ENCODE measurements at places on chromosomes 12 and 14. TPM values are rescaled to one million over a fixed set of nuclear protein-coding genes. Genes with fewer than 3 reads are reported as not detected.

- no peak for DNase-seq
- peaks cover 36% of the 10 kb centered on the region for H3K4me1 ChIP-seq
- peak overlapping the region; percentile 70 for H3K27ac ChIP-seq
- H3K4me3 ChIP-seq = peak overlapping the region; percentile 82
These were observed 624 bp downstream of the RIN3 start for GRCh38 chr14:92513966-92514843.

DNA sequence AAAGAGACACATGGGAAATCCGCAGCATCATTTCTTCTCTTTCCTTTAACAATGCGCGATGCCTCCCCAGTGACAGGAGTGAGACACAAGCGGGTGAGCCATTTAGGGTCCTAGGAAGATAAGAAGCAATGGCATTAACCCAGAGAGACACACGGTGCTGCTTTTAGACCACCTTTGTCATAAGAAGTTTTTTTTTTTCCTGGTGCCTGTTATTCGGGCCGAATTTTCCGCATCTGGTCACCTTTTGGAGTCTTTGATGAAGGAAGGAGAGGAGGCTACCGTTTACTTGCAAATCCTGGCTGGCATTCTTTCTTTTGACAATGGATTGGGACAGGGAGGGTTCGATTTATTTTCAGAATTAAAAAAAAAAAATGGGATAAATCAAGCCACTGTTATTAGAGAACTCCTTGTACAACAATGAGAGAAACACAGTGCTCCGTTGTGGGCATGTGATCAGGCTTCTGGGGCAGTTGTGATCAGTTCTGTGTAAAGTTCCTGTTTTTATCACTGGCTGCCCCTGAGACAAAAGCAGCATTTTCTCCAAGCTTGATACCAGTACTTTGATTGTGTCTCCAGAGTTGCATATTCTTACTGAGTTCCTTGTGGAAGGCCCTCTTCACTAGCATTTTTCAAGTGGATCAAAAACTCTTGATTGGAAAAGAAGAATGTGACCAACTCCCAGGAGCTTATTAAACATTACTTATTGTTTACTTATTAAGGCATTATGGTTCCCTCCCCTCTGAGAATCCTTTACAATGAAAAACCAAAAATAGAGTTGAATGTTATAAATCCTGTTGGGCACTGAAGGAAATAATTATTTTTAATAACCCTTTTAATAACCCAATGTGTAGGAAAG, 1.1 kb downstream of the DIP2B start:
- H3K4me1 ChIP-seq = peaks cover 34% of the 10 kb centered on the region
- DNase-seq = no peak
- H3K36me3 ChIP-seq = no peaks in the 10 kb centered on the region
- H3K27me3 ChIP-seq = no peaks in the 10 kb centered on the region

DNA sequence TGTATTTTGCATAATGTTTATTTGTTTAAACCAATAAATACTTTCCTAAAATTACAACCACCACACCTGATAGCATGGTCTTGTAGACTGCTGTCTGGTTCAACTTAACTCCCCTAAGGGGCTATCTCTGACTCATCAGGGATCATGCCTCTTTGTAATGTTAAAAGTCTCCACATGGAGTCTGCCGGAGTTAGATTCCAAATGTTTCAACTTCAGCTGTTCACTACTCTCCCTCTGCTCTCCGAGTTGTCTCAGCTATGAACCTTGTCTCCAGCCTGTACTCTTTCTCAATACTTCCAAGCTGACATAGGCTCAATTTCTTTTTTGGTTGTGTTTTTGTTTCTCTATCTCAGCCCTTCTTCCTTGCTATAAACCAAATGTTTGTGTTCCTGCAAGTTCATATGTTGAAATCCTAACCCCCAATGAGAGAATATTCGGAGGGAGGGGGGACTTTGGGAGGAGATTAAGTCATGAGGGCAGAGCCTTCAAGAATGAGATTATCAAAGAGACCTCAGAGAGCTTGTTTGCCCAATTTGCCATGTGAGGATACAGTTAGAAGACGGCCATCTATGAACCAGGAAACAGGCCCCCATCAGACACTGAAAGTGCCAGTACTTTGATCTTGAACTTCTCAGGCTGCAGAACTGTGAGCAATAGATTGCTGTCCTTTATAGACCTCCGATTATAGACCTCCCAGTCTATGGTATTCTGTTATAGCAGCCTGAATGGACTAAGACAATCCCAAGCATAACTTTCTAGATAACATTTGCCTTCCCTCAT, 858.2 kb downstream of the VRK1 start:
- no peak overlapping the region for H3K27ac ChIP-seq
- no peak for DNase-seq
- no peak overlapping the region for H3K4me3 ChIP-seq
- no peaks in the 10 kb centered on the region for H3K4me1 ChIP-seq
- no peaks in the 10 kb centered on the region for H3K36me3 ChIP-seq

DNA sequence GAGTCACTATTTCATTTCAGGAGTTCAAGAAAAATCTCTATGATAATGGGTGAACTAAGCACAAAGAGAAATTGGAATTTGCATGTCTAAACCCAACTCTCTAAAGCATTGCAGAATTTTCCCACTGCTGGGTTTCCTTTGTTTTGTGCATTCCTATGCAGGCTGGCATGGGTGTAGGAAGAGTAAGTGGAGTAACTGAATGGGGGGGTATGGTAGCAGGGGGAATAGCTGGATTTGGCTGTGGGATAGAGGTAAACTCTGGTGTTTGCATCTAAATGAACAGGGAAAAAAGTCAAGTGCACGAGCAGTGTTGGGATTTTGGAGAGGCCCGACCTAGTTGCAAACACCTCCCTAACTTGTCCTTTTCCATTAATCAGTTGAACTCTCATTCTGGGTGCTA, 159.1 kb downstream of the ANO4 start:
- H3K36me3 ChIP-seq = no peaks in the 10 kb centered on the region
- H3K27ac ChIP-seq = no peak overlapping the region
- peaks cover 7% of the 10 kb centered on the region for H3K4me1 ChIP-seq
- no peak for DNase-seq
- H3K4me3 ChIP-seq = no peak overlapping the region
- H3K27me3 ChIP-seq = no peaks in the 10 kb centered on the region

DNA sequence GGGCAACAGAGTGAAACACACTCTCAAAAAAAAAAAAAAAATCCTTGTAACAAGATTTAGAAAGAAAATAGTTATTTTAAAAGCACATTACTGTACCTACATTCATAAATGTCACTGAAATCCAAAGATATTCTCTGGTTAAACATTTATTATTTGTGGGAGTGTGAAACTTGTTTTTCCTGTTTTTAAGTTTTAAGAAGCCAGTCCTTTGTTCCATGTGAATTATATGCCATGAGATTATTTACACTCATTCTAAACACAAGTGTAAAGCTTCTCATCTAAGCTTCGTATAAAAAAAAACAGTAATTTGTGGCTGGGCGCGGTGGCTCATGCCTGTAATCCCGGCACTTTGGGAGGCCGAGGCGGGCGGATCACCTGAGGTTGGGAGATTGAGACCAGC, 15.0 kb downstream of the VCPKMT start:
- H3K36me3 ChIP-seq = peaks cover 4% of the 10 kb centered on the region
- no peak overlapping the region for H3K4me3 ChIP-seq
- H3K4me1 ChIP-seq = peaks cover 10% of the 10 kb centered on the region

DNA sequence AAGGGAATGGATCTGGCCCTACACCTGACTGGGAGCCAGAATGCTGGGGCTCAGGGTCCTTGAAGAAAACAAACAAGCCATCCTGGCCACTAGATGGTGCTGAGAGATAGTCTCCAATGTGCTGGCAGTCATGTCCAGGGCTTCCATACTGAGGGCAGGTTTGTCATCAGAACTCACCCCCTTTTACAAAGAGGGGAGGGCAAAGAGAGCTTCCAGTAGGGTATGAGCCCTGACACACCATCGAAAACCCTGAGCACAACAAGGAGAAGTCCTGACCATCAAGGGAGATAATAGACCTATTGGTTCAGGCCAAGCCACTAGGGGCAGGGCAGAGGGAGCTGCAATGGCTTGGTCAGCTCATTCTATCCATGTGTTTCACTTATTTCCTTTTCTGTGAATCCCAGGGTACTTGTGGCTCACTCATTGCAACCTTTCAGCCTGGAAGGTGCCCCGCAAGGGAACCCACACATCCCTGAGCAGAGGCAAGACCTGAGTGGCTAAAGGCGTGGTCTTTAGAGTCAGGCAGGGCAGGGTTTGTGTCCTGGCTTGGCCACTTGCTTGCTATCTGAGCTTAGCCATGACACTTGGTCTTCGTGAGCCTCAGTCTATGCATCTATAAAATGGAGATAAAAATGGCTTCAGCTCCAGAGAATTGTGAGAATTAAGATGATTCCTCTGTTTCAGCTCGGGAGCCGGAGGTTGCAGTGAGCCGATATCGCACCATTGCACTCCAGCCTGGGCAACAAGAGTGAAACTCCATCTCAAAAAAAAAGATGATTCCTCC, 6.2 kb upstream of the PLEKHH1 start:
- no peaks in the 10 kb centered on the region for H3K4me1 ChIP-seq
- H3K27me3 ChIP-seq = peaks cover 61% of the 10 kb centered on the region
- no peak overlapping the region for H3K4me3 ChIP-seq
- no peaks in the 10 kb centered on the region for H3K36me3 ChIP-seq
- no peak overlapping the region for H3K27ac ChIP-seq

DNA sequence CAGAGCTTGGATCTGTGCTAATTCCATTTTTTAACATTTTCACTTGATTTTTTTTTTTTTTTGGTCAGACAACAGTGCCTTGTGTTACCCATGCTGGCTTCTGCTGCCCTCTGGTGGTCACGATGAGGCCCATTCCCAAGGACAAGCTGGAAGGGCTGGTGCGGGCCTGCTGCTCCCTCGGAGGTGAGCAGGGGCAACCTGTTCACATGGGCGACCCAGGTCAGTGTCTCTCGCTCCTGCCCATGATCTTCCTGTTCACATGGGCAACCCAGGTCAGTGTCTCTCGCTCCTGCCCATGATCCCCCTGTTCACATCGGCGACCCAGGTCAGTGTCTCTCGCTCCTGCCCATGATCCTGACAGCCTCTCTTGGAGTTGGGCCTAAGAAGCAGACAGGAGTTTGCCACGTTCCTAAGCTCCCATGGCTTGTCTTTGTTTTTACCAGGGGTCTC, 59.4 kb downstream of the DGLUCY start:
- H3K27me3 ChIP-seq = no peaks in the 10 kb centered on the region
- H3K4me3 ChIP-seq = no peak overlapping the region
- DNase-seq = peak; percentile 93
- no peak overlapping the region for H3K27ac ChIP-seq
- no peaks in the 10 kb centered on the region for H3K36me3 ChIP-seq

GRCh38 chr14:57833323-57833722, 32.6 kb downstream of the SLC35F4 start:
- no peak overlapping the region for H3K4me3 ChIP-seq
- no peak for DNase-seq
- no peaks in the 10 kb centered on the region for H3K27me3 ChIP-seq
- no peaks in the 10 kb centered on the region for H3K4me1 ChIP-seq
- no peak overlapping the region for H3K27ac ChIP-seq

- H3K4me1 ChIP-seq = no peaks in the 10 kb centered on the region
- H3K27ac ChIP-seq = no peak overlapping the region
- no peak for DNase-seq
- H3K4me3 ChIP-seq = no peak overlapping the region
These were observed 65.1 kb downstream of the RNFT2 start for GRCh38 chr12:116803013-116803736.

GRCh38 chr12:127106041-127106440, 1160.9 kb upstream of the TMEM132C start:
- DNase-seq = no peak
- H3K27me3 ChIP-seq = peaks cover 7% of the 10 kb centered on the region
- H3K36me3 ChIP-seq = no peaks in the 10 kb centered on the region
- no peaks in the 10 kb centered on the region for H3K4me1 ChIP-seq

DNA sequence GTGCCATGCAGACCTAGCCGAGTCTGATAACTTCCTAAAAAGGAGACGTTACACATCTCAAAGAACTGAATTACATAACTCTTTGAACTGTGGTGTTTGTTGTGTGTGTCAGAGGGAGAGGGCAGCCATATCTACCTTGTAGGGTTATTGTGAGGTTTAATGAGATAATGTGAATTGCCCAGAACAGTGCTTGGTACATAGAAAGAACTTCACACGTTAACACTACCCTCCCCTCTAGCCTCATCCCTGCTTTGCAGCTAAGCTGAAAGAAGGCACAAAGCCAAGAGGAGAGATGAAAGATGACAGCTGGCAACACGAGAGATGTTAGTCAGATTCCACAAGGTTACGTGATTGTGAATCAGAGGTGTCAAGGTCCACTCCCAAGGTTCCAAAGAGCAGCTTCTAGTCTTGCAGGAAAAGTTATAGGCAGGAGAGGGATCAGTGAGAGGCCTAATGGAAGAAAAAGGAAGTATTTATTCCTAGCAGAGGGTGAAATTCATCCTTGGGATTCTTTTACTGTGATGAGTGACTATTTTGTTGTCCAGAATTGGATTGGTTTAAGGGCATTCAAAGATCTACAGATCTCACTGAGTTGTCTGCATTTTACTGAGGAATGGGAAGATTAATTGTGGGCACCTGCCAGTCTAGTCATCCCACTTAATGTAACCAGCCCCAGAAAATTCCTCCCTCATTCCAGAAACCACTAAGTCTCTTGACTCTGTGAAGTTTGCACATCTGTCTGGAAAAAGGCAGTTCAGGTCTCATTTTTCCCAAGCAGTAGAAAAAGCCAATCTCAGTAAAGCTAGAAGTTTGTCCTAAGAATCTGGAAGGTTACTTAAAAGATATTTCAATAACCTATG, 25.9 kb upstream of the WNK1 start:
- H3K27ac ChIP-seq = no peak overlapping the region
- H3K27me3 ChIP-seq = no peaks in the 10 kb centered on the region
- no peaks in the 10 kb centered on the region for H3K36me3 ChIP-seq
- peaks cover 11% of the 10 kb centered on the region for H3K4me1 ChIP-seq
- no peak overlapping the region for H3K4me3 ChIP-seq

- peaks cover 2% of the 10 kb centered on the region for H3K27me3 ChIP-seq
- DNase-seq = no peak
- H3K4me3 ChIP-seq = no peak overlapping the region
- H3K27ac ChIP-seq = no peak overlapping the region
- H3K36me3 ChIP-seq = no peaks in the 10 kb centered on the region
These were observed 51.2 kb downstream of the ARMH4 start for GRCh38 chr14:58100735-58101368.

- DNase-seq = no peak
- H3K27me3 ChIP-seq = no peaks in the 10 kb centered on the region
- no peak overlapping the region for H3K27ac ChIP-seq
- H3K36me3 ChIP-seq = no peaks in the 10 kb centered on the region
- H3K4me1 ChIP-seq = peaks cover 15% of the 10 kb centered on the region
- H3K4me3 ChIP-seq = no peak overlapping the region
These were observed 1945.1 kb upstream of the SEL1L start for GRCh38 chr14:83478741-83479140.

GRCh38 chr14:22846811-22847307, 10.5 kb downstream of the MMP14 start:
- H3K27ac ChIP-seq = peak overlapping the region; percentile 81
- H3K4me3 ChIP-seq = peak overlapping the region; percentile 14
- DNase-seq = no peak
- H3K4me1 ChIP-seq = peaks cover 66% of the 10 kb centered on the region
- H3K27me3 ChIP-seq = no peaks in the 10 kb centered on the region
- H3K36me3 ChIP-seq = peaks cover 39% of the 10 kb centered on the region

CMTM5 gene
- total RNA-seq = not detected

HOXC4 gene
- not detected for total RNA-seq
